ENCODE measurements at places on chromosomes 16 and 17.

- peak; percentile 3 for DNase-seq
These were observed 45.4 kb downstream of the LAT start for GRCh38 chr16:29030086-29030840.

DNA sequence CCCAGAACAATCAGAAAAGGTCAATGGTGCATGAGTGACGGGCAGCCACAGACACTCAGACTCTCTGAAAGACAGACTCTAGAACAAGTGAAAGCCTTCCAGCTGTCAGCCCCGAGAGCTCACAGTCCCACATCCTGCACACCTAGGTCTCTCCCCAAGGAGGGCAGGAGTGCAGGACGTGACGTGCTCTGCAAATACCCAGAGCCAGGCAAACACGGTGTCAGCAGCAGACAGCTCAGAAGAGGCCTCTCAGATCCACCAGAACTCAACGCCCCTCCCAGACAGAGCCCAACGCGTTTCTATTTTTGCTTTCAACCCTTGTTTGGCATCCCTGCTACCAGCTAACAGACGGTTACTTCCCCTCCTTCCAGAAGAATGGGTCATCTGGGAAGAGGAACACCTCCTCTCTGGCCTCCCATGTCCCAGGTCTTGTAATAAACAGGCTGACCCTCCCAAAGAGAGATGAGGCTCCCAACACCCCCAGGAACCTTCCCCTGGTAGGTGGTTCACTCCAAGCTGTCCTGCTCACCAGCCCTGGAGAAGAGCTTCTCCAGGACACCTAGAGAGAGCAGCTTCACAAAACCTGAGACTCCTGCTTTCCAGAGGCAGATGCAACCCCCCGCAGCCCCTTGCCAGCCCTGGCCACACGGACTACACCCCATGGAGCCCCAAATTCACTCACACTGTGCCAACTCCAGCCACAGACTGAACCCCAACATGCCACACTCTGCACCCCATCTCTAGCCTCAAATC lies 7.6 kb downstream of the PITPNM3 start:
- peak; percentile 14 for DNase-seq

GRCh38 chr16:77223184-77223583 lies 24.0 kb downstream of the SYCE1L start:
- DNase-seq, result peak; percentile 43

- no peak for DNase-seq
These were observed 489.3 kb upstream of the SOX9 start for GRCh38 chr17:71631483-71631882.

DNA sequence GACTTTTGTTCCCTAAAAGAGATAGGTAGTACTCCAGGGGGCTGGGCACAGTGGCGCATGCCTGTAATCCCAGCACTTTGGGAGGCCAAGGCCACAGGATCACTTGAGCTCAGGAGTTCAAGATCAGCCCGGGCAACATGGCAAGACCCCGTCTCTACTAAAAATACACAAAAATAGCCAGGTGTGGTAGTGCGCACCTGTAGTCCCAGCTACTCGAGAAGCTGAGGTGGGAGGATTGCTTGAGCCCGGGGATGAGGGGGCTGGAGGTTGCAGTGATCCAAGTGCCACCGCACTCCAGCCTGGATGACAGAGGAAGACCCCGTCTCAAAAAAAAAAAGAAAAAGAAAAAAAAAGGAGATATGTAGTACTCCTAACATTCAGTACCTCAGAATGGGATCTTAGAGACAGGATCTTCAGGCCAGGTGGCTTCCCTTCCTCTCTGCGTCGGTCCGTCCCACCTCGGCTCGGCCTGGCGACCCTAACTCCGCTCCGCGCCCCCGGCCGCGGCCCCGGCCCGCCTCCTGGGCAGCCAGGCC lies 89.6 kb downstream of the CDC27 start:
- peak; percentile 4 for DNase-seq

GRCh38 chr16:86608301-86608747 lies 30.0 kb downstream of the FOXL1 start:
- no peak for DNase-seq

DNA sequence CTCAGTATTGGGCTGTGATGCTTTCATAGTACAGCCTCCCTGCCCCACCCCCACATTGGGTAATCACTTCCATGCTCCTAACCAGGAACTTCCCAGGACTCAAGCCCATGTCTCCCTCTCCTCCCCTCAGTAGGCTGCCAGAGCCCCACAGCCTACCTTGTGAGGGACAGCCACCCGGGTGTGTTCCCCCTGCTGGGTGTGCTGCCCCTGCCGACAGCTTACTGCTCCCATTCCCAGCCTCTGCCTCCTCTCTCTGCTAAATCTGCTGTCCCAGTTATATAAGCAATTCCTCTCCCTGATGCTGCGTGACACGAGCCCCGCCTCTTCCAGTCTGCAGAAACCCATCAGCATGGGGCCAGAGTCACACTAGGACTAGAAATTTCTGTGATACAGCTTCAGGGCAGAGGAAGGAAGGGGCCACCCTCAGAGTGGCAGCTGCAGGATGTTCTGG lies at the start of gene RSKR:
Gene RSKR, minus strand, starts transcription at position 255 of the 451 bp plus-strand sequence. Its CDS starts 24 bp downstream, at position 231.
- DNase-seq, result no peak
